Ecto neural progenitor cell (in vitro differentiated cells): ENCODE measurements at places on chromosomes 6 and 20.

GRCh38 chr6:15330174-15330944 is 84.5 kb downstream of the JARID2 start:
- no peak for DNase-seq

- DNase-seq, result no peak
Measured at GRCh38 chr6:35733633-35734032, 3.2 kb upstream of the ARMC12 start.

GRCh38 chr20:46799781-46800408 is 90.4 kb downstream of the SLC2A10 start:
- no peak for DNase-seq

GRCh38 chr6:35007016-35007415 is 118.0 kb downstream of the ANKS1A start:
- DNase-seq, result no peak

- DNase-seq, result no peak
Measured at GRCh38 chr20:40697541-40697940, 8.5 kb upstream of the MAFB start.

DNA sequence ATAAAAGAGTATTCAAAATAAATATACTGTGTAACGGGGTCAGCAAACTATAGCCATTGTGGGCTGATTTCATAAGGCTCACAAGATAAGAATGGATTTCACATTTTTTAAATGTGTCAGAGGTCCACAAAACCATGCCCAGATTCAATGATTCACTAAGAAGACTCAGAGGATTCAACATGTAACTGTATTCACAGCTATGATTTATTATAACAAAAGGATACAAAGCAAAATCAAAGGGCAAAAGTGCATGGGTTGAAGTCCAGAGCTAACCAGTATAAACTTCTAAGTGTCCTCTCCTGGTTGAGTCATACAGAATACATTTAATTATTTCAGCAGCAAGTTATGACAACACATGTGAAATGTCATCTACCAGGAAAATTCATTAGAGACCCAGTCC is 49.2 kb downstream of the TBC1D32 start:
- no peak for DNase-seq

- DNase-seq, result no peak
Measured at GRCh38 chr6:4371207-4371921, 236.0 kb upstream of the ECI2 start.

GRCh38 chr6:44269921-44270525 is at the start of gene TMEM151B:
Gene TMEM151B (plus strand): TSS chr6:44270450. CDS start chr6:44270743, 293 bp downstream.
- DNase-seq, result no peak

GRCh38 chr20:62462976-62463592 is 12.7 kb downstream of the GATA5 start:
- DNase-seq, result no peak

GRCh38 chr20:48382304-48382703 is 445.5 kb downstream of the PREX1 start:
- no peak for DNase-seq

DNA sequence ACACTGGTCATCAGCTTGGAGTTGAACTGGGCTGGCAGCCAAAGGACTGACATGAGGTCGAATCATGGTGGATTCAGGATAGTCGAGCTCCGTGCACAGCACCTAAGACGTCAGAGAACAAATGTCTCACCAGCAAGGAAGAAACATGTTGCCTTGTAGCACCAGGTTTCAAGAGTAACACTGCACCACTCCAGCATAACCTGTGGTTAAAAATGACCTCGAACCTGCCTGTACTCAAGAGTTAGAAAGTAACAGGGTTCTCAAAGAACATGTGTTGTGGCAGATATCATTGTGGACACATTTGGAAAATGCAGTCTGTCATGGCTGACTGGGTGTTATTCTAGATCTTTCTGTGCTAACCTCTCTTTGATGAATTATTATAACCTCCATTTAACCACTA is 511.6 kb downstream of the CDH26 start:
- no peak for DNase-seq

GRCh38 chr6:33271117-33271467 is 584 bp downstream of the VPS52 start:
- no peak for DNase-seq

DNA sequence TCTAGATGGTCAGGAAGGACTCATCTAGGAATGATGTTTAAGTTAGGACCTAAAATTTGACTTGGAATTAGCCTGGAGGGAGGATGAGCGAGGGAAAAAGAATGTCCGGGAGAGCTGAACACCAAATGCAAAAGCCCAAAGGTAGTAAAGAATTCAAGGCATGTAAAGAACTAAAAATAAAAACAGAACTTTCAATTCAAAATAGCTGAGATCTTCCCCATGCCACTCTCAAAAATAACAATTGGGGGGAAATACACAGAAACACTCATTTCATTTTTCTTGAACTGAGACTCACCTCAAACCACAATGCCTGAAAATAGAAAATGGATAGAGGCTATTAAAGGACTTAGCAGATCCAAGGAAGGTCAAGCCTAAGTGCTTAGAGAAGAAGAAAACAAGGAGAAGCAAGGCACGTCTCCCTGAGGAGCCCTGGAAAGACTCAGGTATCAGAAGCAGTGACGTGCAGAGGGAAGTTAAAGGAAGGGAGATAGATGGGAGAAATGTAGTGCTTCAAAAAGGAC is 10.4 kb downstream of the PXT1 start:
- no peak for DNase-seq

DNA sequence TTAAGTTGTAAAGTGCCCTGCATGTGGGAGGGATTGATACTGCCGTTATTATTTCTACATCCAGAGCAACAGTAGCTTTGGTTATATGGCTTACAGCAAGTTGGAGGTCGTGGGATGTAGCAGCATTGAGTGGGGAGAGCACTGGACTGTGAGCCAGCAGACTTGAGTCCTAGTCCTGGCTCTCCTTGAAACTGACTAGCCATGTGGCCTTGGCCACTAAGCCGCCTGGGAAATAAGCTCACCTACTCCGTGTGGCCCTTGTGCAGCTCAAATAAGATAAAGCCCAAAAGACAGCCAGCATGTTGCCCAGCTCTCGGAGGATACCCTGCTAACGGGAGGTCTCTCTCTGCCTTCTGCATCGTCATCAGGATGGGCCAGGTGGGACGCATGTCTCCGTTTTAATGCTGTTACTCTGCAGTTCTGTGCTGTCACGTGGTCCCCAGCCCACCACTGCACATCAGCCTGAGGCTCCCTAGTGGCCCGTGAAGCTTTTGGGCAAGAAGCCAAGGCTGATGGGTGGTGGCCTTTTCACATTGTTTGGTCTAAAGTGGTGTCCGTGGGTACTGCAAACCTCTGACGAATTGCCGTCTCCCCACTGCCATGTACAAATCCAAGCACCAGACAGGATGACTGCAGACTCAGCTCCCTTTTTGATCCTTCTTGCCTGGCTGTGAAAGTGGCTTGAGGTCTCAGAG is 7.9 kb downstream of the EPB41L1 start:
- no peak for DNase-seq

DNA sequence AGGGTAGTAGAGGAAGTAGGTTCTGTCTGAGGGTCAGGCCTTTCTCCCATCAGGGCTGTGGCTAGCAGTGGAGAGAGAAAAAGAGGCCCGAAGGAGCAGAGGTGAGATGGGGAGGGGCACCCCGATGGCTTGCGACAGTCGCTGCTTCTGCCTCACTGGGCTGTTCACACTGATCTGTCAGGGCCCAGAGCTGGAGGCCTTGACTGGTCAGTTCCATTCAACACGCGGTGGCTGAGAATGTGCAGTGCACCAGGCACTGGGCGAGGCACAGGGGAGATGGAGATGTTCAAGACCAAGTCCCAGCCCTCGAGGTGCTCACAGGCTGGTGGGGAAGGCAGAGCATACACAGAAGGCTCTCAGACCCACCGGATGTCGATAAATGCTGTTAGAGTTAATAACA is 21.4 kb downstream of the SLC12A5 start:
- DNase-seq, result no peak

DNA sequence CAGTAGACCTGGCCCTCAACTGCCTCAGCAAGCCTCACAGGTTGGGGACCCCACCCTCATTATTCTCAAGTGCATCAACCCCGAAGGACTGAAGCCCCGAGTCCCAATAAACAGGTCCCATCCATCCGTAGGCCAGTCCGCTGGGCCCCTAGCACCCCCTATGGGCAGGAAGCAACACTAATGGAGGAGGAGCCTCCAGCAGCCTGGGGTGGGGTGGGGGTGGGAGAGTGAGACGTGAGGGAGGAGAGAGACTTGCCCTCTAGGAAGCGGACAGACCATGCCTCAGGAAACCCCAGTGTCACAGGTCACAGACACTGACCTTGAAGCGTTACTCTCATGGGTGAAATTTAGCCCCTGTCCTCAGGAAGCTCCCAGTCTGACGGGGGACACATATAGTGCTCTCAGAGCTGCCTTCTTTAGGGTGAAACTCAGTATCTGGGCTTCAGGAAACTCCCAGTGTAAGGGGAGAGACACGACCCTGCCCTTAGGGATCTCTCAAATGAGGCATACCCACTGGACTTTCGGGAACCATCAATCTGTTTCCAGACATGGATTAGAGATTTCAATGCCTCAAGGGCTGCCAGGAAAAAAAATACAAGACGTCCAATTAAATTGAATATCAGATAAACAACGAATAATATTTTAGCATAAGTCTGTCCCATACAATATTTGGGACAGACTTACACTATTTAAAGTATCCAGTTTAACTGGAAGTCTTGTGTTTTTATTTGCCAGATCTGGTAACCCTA is 125.8 kb downstream of the MRPL14 start:
- peak; percentile 77 for DNase-seq

DNA sequence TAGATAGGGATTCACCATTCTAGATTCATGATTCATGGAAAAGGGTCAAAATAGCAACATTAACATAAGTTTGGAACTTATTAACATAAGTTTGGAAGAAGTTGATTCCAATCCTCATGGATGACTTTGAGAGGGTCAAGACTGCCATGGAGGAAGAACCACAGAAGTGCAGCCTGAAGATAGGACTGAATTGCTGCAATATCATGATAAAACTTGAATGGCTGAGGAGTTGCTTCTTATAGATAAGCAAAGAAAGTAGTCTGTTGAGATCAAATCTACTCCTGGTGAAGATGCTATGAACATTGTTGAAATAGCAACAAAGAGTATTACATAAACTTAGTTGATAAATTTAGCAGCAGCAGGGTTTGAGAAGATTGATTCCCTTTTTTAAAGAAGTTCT is 62.2 kb downstream of the GMDS start:
- DNase-seq, result no peak

DNA sequence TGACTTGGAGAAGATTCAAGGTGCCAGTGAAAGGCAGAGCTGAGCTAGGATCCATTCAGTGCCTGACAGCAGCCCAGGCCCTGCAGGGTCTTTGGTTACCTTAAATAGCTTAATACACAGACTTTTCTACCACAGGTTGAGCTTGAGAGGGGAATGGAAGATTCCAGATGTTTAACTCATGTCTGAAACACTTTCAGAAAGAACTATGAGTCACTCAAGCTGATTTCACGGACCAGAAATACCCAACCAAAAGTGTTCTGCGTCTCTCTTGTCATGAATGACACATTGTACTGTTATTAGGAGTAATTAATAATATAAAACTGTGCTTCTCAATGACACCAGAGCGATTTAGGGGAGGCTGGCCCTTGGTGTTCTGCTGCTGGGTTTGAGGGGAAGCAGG is 6.4 kb upstream of the PMEPA1 start:
- no peak for DNase-seq

- no peak for DNase-seq
Measured at GRCh38 chr6:10598084-10598960, 77.2 kb downstream of the GCNT2 start.

- DNase-seq, result peak; percentile 81
Measured at GRCh38 chr6:26249957-26250697, 114.9 kb upstream of the BTN3A2 start.
